ENCODE measurements at places on chromosomes 6 and 20.

DNA sequence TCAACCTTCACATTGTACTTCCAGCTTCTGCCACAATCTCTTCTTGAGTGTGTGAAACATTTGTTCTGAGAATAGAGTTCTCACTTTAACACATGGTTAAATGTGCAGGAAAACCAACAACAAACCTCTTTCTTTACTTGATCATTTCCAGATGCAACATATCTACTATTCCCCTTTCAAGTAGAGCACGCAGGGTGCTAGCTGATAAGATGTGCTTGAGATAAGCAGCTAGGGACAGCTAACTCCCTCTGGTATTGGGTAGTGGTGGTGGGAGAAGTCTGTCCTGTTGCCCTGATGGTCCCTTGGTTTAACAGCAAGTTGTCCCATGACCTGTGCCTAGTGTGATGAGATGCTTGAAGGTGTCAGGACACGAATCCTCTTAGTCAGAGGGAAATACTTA is 15.4 kb upstream of the HMGCLL1 start:
- DNase-seq, result no peak

- DNase-seq, result no peak
These were observed 711 bp upstream of the C20orf141 start for GRCh38 chr20:2814076-2814475.

DNA sequence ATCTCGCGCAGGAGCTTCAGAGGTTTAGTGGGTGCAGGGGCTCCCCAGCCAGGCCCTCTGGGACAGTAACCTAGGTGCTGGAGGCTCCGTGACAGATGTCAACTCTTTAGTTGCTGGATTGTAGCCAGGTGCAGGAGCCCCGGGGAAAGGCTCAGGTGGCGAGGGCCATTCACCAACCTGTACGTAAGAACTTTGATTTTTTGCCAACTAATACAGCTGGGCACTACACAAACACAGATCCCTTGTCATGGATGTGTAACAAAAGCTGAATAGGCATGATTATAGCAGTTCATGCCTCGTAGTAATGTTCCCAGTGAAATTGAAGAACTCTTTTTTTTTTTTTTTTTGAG is 82.6 kb downstream of the CDC5L start:
- peak; percentile 99 for DNase-seq

DNA sequence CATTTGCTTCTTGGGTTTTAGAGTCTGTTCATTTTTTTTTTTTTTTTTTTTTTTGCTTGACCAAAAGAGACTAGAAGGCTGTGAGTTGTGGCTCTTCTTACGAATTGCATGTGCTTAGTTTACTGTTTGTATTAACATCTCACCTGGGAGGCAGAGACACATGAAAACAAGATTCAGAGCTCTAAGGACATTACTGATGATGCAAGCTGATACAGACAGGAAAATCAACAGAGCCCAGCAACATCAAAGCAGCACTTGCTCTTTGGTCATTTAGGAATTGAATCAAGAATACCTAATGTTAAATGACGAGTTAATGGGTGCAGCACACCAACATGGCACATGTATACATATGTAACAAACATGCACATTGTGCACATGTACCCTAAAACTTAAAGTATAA is 55.7 kb upstream of the HS3ST5 start:
- no peak for DNase-seq

GRCh38 chr20:40821429-40821828 is 132.4 kb upstream of the MAFB start:
- no peak for DNase-seq

DNA sequence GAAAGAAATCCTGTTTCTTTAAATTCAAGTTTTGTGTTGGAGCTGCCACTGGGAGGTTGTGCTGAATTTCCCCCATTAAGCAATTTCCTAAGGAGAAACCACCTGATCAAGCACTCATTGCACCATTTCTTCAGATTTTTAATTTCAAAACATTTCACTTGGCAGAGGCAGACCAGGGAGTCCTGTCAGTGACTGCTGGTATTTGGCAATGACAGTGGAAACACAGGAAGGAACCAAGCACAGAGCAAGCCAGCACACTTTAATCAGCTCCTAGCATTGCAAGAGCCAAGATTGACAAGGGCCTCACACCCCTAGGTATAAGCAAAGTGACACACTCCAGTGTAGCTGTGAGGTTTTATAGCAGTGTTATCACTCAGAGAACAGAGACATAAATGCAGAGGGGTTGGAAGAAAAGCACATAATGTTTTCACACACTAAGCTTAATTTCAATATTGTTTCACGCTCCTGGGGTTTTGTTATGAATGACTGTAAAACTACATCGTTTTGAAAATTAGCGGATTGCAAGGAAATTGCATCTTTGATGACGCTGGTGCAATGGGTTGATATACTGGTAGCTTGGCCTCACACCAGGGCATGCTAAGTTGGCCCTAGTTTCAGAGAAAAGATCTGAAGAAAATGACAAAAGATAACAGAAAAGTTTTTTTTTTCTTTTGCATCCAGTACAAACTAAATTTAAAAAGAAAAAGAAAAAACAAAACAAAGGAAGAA is 768.4 kb downstream of the TFAP2A start:
- no peak for DNase-seq

DNA sequence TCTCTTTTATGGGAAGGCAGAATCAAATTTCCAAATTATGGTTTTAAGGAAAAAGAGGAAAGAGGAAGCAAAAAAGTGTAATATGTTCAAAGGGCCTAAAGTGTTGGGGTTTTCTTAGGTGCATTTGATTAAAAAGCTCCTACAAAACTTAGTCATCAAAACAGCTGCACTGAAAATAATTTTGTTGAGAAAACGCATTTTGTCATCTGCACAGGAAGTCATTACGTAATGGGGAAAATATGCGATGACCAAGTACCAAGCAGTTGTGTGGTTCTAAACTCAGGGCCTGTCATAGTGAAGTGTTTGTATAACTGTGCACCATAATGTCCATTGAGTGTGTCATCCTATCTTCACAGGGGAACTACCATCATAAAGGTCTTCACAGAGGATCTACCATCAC is 15.6 kb downstream of the HAO1 start:
- no peak for DNase-seq

- no peak for DNase-seq
These were observed 36.0 kb upstream of the MPC1 start for GRCh38 chr6:166418691-166419143.

DNA sequence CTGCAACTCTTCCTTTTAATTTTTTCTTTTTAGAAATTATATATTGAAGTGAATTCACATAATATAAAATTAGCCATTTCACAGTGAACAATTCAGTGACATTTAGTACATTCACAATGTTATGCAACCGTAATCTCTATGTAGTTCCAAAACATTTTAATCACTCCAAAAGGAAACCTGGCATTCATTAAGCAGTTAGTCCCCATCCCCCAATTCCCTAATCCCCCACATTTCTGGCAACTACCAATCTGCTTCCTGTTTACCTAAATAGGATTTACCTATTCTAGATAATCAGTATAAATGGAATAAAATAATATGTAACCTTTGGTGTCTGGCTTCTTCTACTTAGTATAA is 8.5 kb upstream of the DDX27 start:
- DNase-seq, result no peak

GRCh38 chr6:355373-356208 is 36.0 kb upstream of the IRF4 start:
- no peak for DNase-seq

- DNase-seq, result no peak
These were observed 2.7 kb upstream of the SIRPG start for GRCh38 chr20:1660246-1660645.
